ENCODE measurements at places on chromosomes 5 and 9.

DNA sequence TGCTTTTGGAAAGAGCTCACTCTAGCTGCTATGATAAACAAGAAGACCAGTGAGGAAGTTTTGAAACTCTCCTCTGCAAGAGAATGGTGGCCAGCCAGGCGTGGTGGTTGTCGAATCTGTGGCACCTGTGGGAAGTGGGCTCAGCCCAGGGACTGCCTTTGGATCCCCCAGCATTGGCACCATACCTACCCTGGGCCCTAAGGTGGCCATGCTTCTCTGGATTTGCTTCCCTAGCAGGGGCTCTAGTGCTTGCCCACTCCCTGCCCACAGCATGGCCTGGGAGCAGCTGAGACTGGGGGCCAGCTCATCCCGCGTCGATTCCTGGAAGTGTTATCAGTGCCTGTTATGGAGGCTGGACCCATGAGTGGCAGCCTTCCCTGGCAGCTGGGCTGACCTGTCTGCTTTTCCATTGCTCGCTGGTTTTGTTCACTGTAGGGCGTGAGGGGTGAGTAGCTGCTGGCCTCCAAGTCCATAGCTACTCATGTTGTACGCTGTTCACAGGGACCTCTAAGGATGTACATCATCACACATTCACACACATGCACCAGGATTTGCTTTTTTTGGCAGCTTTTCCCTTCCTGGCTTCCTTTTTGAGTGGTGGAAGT is 2.3 kb downstream of the SLC22A4 start:
- DNase-seq, result no peak

DNA sequence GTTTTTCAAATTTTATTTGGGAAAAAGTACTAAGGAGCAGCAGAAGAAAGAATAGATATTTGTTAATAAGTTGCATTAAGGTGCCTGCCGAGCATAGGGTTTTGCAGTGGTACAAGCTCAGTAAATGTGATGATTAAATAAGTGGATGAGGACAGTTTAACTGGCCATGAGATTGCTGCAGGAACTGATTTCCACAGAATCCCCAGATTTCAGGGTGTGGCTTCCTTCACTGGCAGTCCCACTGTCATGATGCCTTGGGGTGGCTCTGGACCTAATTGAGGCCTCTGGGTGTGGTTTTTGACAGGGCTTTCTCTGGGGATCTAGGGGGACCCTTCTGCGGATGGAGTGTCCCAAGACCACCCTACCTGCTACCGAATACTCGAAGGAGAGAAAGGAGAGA is 1.4 kb downstream of the PHF24 start:
- no peak for DNase-seq

GRCh38 chr5:21219251-21219650 is 1231.3 kb upstream of the CDH18 start:
- DNase-seq, result no peak

DNA sequence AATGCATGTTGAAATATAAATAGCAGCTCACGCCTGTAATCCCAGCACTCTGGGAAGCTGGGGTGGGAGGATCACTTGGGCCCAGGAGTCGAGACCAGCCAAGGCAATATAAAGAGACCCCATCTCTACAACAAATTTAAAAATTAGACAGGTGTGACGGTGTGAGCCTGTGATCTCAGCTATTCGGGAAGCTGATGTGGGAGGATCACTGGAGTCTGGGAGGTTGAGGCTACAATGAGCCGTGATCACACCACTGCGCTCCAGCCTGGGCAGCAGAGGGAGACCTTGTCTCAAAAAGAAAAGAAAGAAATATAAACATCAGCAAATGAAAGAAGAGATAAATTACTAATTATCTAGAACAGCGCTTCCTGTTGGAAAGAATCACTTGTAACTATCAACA is 105.0 kb downstream of the MAPKAP1 start:
- DNase-seq, result no peak

- DNase-seq, result no peak
Observed at GRCh38 chr9:110601098-110601497, 21.6 kb upstream of the SVEP1 start.

- DNase-seq, result no peak
Observed at GRCh38 chr5:173733831-173734501, 117.5 kb upstream of the BOD1 start.

GRCh38 chr5:73120222-73121118 is at the start of gene TMEM171:
Gene TMEM171, plus strand, starts transcription at chr5:73120575. Its CDS starts 2,799 bp downstream, at chr5:73123374.
- no peak for DNase-seq

DNA sequence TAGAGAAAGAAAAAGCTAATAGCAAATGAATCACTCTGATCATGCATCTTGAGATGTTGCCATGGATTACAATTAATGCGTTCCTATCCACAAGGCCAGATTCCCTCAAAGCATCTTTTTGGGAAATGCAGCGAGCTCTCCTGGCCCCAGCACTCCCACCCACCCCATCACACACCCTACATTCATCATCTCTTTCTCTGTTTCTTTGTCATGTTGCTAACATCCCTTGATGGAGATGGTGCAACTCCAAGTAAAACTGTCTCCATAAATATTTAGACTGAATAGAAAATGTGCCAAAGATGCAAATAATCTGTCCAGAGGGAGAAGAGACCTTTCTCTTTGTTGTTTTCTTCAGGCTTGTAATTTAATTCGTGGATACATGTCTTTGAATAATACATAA is 30.8 kb upstream of the TNC start:
- DNase-seq, result no peak

GRCh38 chr9:90029996-90030395 is 425.2 kb downstream of the GADD45G start:
- DNase-seq, result no peak

GRCh38 chr9:132725306-132725705 is 55.0 kb downstream of the GTF3C4 start:
- DNase-seq, result no peak

DNA sequence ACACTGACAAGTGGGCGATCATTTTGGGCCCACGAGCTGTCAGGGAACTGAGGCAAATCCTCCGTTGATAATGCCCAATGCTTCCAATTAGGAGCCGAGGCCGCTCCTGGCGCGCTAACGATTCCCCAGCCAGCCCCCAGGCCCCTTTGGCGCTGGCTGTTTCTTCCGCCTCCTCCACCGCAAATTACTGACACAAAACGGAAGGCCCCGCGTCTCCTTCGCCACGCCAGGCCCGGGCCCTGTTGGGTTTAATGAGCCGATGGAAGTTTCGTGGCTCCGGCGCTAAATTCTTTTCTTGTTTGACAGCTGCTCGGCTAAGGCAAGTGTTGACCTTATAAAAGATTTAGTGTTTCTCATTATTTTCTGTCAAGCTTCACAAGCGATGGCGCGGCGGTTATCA is 25.7 kb upstream of the BARHL1 start:
- DNase-seq, result no peak

DNA sequence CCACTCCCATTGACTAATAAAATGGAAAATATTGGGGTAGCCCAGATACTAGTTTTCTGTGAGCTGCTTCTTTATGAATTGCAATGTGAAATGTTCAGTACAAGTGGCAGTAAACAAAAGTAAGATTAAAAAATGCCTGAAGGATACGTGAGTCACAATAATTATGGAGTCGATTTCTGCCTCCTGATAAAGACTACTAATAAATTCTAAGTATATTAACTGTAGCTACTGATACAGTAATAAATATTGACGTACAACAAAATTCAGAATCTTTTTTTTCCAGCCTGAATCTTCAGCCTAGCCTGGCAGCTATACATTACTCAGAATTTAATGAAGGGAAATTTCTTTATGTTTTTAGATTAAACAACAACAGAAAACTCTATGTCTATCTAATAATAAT is 218.1 kb downstream of the MPDZ start:
- no peak for DNase-seq

- DNase-seq, result no peak
Observed at GRCh38 chr5:128413356-128413755, 124.7 kb downstream of the FBN2 start.
